Activated T-helper 2 cell treated with anti-CD3 and anti-CD28 coated beads, Interferon-gamma antibody, Interleukin-2, Interleukin-4, amounts not matched to agents 10 μg/mL and 5 μg/mL and 100 μg/mL, durations not matched to agents 14 hours and 24 hours and 36 hours (primary cell): ENCODE measurements at places on chromosomes 11 and 22.

GRCh38 chr11:118892514-118892913 is 8.8 kb downstream of the CXCR5 start:
- no peak for DNase-seq

DNA sequence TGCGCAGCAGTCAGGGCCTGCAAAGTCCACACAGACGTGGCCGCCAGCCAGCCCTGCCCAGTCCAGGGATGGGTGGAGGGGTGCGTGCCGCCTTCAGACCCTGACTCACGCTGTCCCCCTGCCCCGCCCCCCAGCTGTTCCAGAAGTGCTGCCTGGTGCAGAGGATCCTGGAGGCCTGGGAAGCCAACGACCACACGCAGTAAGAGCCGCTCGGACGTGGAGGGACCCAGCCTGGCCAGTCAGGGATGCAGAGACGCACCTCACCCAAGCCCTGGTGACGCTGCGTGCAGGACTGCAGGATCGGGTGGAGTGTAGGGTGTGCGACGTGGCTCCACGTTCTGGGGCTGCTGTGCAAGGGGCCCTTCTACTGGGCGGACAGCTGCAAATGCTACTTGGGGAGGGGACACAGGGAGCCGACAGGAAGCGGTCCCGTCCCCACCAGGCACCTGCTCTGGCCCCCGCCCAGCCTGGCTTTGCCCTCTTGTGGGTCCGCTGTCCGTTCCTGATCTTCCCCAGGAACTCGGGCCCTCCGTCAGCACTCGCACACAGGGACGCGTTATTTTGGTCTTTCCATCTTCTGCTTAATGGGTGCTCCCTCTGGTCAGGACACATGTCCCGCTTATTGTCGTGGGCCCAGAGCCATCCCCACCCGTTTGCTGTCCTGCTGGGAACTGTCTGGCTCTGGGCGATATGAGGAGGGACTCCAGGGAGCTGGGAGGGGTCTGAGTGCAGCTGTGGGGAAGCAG is 42.5 kb downstream of the SBF1 start:
- no peak for DNase-seq

DNA sequence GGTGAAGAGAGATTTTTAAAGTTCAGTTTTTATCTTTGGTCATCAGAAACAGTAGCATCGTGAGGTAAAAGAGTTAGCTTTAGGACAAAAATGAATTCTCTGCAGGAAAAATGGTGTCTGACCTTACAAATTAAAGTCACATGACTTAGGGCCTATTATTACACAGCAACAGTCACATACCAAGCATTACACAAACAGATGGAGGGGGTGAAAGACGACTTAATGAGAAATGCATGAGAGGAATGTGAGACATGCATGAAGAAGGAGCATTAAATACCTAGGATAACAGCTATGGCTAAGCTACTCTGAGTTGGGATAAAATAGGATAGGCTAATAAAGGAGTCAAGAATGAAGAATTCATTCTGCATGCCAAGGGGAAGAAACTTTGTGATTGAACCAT is 77.5 kb downstream of the BLID start:
- DNase-seq = no peak

DNA sequence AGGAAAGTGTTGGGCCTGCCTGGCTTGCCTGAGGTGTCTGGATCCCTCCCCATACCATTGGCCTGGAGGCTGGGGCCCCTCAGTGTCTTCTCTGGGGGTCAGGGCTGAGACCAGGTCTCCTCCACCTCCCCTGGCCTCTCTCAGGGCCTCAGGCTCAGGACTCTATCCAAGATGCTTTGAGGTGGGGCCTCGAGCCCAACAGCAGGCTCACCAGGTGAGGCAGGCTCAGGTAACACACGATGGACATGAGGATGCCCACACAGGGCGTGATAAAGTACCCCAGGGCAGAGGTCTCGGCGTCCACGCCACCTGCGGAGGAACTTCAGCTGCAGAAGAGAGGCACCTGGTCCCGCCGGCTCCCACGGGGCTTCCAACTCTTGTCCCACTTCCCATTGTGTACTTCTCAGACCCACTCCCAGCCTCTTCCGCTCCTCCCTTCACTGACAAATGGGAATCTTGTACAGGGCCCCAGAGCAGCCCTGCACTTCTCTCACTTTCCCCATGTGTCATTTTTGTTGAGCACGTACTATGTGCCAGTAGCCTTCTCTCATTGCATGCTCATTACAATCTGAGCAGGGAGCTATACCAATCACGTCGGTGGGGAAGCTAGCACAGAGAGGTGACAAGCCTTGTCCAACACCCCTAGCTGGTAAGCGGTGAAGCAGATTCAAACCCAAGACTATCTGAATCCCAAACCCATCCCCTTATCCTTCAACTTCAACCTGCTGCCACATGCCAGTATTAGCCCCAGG is 3.8 kb downstream of the SLC29A2 start:
- no peak for DNase-seq

- DNase-seq = no peak
Measured at GRCh38 chr11:14323118-14323676, 35.8 kb downstream of the RRAS2 start.

GRCh38 chr11:100927579-100927978 is 202.0 kb downstream of the PGR start:
- no peak for DNase-seq

DNA sequence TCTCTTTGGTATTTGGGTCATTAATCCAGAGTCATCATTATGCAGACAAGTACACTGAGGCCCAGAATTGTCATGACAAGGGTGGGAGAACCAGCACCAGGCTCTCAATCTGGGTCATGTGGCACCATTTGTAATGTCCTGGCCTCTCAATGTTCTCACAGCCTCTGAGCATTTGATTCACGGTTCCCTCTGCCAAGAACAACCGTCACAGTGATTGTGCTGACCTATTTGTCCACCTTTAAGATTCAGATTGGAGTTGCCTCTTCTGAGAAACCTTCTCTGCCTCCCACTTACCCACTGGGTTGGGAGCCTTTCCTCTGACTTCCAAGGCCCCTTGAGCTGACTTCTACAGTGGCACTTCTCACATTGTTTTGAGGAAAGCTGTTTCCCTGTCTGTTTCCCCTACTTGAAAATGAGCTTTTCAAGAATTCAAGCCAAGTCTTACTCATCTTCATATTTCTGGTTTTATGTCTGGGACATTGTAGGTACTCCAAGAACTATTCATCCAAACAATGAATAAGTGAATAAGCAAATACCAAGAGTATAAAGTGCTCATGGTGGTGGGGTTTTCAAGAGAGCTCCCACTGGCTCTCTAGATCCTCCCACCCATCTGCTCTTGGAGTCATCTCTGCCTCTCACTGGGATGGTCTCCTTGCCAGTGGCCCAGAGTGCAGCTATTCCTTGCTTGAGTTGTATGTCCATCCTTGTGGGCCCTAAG is 126.4 kb upstream of the E2F8 start:
- DNase-seq = no peak
